ENCODE measurements at places on chromosomes 1 and 21.

GRCh38 chr1:161192476-161193465 lies 6.1 kb downstream of the ADAMTS4 start:
- peak; percentile 66 for DNase-seq

DNA sequence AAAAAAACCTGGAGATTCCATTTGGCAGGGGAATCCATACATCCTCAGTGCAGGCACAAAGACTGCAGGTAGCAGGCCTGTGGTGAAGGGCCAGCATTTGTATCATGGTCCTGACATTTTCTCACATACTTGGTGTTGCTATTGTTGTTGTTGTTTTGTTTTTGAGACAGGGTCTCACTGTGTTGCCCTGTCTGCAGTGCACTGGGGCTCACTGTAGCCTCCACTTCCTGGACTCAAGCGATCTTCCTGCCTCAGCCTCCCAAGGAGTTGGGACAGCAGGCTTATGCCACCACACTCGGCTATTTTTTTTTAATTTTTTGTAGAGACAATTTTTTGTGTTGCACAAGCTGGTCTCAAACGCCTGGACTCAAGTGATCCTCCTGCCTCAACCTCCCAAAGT lies 140.8 kb upstream of the ZNF644 start:
- DNase-seq: no peak

GRCh38 chr1:224683936-224684335 lies 67.8 kb downstream of the CNIH3 start:
- DNase-seq: no peak

DNA sequence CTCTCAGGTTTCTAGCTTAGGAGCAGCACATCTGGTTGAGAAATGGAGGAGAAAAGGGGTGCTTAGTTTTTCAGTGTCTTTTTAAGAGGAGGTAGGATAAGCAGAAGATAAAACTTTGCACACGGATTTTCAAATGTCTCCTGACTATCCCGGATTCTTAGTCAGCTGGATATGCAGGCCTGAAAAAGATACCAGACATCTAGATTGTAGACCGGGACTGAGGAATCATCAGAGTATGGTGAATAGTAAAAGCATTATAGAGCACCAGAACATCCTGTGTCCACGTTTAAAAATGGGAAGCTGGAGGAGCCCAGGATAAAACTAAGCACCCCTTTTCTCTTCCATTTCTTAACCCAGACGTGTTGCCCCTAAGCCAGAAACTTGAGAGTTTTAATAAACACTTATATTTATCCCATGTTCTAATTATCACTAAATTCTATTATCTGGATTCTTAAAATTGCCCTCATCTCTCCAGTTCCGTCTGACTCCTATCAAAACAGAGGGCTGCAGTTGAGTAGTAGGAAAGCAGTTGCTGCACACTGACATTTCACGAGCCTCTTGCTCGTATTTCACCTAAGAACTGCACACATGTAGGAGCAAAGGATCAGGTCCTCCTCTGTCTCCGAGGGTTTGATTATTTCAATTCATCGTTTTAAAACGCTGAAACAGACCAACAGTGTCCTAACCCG lies 609 bp downstream of the PIGK start:
- peak; percentile 8 for DNase-seq

DNA sequence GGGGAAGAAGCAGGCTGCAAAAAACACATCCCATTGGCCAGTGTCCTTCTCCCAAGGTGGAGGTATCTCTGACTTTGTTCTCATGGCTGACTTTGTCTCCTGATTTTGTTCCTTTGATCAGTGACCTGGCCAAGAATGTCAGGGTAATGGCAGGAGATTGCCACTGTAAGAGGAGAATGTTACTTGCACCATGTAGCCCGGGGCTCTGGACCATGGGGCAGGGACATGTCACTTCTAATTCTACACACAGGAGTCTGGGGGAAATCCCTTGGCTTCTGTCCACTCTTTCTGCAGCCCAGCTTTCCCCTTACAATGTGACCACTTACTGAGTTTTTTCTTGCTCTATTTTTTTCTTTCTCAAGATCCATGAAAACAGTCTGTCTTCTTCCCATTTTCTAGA lies 87.7 kb upstream of the LRRN2 start:
- no peak for DNase-seq

DNA sequence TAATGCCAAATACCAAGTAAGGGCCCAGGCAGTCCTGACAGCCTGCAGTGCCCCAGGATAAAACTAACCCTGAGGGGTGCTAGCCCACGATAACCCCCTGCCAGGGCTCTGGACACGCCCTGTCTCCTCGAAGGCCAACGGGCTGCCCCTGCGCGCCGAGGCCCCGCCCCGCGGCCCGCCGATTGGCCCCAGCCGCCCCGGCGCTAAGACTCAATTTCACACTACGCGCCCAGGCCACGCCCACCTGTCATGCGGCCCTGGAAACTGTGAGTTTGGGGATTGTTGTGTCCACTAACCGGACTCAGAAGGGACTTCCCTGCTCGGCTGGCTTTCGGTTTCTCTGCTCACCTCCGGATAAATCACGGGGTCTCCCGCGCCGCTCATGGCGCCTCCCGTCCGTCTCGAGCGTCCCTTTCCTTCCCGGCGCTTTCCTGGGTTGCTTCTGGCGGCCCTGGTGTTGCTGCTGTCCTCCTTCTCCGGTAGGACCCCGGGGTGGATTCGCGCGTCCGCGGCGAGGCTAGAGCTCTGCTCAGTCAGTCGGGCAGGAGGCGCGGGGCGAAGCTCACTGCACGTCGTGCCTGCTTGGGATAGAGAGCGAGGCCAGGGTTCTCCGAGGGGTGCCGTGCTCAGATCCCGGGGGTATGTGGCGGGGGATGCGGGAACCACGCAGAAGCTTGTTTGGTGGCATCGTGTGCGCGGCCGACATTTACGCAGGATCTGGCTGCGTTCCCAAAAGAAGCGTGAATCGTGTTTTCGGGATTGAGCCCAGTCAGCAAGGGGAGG lies at the start of gene CR1L:
Gene CR1L (plus strand): TSS at position 282 of the 783 bp plus-strand sequence. CDS start 101 bp downstream, at position 383.
- peak; percentile 31 for DNase-seq
